NCI-H2081 treated with DMSO at 0.1 percent for 48 hours (cell line): ENCODE measurements at places on chromosomes 2 and 18.
A peak's percentile ranks its signal among the peaks of the same experiment; 100 is the strongest.

- no peak for DNase-seq
Measured at GRCh38 chr18:56407646-56408180, 230.7 kb downstream of the TXNL1 start.

- no peak for DNase-seq
Measured at GRCh38 chr2:142472382-142472781, 341.6 kb upstream of the LRP1B start.

GRCh38 chr18:58495207-58495606 is 133.7 kb downstream of the ALPK2 start:
- no peak for DNase-seq

GRCh38 chr2:198440833-198441232 is 636.4 kb downstream of the PLCL1 start:
- no peak for DNase-seq

GRCh38 chr2:2464643-2465042 is 133.6 kb upstream of the MYT1L start:
- peak; percentile 53 for DNase-seq

- DNase-seq: no peak
Measured at GRCh38 chr2:239751679-239752355, 273.3 kb downstream of the NDUFA10 start.

DNA sequence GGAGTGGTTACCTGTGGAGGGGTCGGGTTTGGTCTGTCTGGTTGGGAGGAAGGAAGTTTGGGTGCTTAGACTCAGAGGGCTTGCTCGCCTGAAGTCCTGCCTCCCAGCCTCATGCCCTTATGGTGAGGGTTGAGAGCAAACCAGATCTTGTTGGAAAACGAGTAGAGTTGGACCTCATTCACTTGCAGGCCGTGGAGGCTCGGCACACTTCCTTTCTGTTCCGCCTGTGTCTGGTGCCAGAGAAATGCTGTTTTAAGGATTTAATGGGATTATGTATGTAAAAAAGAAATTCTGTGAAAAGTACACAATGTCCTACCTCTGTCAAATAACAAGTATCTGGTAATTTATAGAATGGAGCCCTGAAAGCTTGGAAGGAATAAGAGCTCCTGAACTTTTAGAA is 29.6 kb downstream of the GATA6 start:
- DNase-seq: no peak
